ENCODE measurements at places on chromosomes 6 and 20.

DNA sequence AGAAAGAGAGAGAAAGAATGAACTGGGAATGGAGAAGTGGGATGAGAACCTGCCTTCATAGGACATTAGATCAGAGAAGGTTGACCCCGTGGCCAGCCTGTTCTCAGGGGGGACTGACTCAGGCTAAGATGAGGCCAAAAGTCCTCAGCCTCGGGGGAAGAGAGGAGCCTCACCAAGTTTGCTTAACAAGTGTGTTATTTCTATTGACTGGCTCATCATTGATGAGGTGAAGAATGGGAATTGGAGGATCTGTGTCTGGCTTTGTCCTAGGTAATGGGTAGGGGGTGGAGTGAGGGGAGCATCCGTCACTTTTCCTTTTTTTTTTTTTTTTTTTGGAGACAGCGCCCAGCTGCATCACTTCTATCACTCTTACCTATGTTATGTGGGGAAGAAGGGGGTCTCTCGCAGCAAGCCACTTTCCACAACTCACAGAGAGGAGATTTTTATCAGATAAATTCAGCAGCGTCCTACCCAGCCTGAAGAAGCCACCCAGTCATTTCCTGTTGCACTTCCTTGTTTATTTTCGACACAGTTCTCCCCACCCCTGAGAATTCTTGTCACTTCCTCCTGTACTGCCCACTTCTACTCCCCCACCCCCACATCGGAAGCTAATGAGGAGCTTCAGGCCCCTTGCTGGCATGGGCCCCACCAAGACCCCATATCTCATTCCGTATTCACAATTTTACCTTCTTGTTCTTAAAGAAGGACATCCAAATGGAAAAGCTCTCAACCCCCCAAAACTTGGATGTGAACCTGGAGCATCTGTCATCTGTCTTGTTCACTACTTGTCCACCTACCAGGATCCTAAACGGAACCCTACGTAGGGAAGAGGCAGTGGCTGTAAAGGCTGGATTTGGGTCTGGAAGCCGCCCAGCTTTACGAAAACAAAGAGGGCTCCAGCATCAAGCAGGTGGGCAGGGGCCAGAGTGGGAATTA, 2.8 kb upstream of the RNASET2 start:
- DNase-seq, result no peak

DNA sequence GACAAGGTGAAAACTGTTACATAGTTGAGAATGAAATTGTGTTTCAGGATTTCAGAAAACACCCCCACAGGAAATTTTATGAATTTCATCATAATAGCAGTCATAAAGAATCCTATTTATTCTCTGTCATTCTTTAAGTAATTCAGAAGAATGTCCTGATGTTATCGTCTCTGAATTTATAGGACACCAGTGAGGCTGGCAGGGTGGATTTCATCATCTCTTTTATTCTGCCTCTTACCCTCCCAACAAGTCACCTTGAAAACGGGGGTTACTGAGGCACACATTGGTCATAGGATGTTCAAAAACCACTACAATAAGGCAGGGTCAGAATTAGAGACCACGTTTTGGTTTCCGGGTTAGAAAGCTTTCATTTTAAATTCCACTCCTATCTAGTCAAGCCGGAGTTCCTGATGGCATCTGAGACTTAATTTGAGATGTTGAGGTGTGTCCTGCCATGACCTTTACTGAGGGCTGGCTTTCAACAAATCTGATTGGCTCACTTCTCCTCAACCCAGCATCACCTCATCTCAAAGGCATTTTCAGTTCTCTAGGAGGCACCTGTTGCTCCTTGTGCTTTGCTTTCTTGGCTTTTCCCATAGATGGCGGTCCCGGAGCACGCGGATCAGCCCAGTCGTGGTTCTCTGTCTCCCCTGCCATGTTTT, 230.6 kb upstream of the SUPT3H start:
- peak; percentile 39 for DNase-seq

- peak; percentile 83 for DNase-seq
Observed at GRCh38 chr6:161169696-161170095, 104.2 kb downstream of the AGPAT4 start.

GRCh38 chr20:47921408-47921807, 136.1 kb upstream of the SULF2 start:
- DNase-seq, result no peak

- DNase-seq, result no peak
Observed at GRCh38 chr20:62985444-62985778, 21.4 kb downstream of the BHLHE23 start.

DNA sequence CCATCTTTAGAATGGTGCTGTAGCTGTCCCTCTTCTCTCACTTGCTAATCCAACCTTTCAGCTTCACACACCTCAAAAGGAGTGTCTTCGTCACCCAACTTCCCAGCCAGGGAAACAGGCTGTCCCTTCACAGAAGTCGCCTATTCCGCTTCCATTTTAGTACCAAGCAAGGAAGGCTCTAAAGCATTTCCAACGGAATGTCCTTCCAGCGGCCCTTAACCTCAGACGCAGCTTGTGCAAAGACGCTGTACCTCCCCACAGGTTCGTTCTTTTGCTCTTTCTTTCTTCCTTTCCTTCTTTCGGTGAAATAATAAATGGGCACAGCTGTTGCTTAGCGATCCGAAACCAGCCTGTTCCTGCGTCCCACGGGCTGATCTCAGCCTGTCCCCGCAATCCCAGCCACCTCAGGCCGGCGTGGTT, 1.5 kb downstream of the PTPRT start:
- DNase-seq, result no peak

DNA sequence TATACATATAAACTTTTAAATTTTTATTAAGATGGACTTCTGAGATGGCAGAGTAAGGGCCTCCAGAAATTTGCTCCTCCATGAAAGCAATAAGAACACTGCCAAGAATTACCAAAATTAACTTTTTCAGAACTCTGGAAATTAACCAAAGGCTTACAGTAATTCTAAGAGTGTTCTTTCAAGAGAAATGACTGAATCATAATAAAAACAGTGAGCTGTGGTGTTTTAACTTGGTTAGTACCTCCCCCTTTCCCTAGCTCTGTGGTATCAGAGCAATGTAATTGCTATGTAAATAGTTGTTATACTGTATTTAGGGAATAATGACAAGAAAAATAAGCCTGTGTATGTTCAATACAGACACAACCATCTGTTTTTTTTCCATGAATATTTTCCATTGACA, 19.0 kb downstream of the HECA start:
- peak; percentile 85 for DNase-seq

DNA sequence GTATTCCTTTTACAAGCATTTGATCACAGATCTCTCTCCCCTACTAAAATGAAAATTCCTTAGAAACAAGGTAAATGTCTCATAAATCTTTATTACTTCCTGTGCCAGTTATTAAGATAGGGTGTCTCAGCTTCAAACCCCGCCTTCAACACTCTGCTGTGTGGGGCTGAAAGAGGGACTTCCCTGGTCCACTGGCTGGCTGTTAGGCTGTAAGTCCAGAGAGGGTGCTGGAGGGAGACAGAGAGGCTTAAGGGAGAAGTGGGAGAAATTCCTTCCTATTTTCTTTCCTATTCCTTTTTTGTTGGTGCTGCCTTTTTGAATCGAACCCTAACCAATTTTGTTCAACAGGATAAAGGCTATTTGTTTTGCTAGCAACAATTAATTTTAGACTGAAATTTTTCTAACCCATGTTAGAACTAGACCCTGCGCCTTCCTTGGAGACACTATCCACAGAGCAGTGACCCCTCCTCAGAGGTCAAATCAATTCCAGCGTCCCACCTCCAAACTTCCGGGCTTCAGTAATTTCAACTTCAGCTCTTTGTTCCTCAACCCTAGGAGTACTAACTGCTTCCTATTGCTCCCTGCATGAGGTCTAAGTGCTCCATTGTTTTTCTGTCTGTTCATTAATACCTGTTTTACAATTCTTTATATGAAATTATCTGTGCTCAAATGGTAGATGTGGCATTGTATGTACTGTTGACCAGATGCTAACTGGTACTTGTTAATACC, 207.5 kb upstream of the OPRM1 start:
- no peak for DNase-seq

- no peak for DNase-seq
Observed at GRCh38 chr6:1099264-1099663, 212.6 kb upstream of the FOXQ1 start.

GRCh38 chr6:151166180-151166579, 73.6 kb upstream of the AKAP12 start:
- no peak for DNase-seq

DNA sequence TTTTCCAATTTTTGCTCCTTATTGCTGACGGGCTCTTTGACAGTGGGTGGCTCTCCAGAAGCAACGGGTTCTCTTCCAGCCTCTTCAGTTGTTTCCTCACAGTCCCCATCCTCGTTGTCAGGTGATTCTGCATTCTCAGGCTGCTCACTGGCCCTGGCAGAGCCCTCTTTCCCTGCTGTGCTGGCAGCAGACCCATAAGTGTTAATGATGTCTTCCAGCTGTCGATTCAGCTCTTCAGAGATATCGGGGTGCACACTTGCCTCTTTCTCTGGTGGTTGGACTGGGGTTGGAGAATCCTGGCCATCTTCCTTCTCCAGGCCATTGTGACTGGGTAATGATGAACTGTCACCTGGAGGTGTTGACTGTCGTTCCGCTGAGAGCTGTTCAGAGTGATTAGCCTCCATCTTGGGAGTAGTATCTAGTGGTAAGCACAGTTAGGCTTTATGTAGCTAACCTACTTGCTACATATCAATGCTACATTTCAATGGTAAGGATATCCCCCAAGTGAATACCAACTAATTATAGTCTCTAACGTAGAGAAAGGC, 3.2 kb downstream of the TXLNB start:
- no peak for DNase-seq

DNA sequence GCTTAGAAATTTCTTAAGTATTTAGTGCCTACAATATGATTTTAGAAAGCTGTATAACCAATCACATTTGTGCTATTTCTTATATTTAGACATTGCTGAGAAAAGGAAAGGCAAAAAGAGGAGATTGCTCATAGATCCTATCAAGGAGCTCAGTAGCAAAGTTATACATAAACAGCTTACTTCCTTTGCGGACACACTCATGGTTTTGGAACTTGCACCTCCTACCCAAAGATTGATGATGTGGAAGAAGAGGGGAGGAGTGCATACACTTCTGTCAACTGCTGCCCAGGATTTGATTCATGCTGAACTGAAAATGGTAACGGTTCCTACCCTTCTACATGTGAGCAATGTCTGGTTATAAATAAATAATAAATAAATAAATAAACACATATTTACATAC, 16.7 kb downstream of the RAD21L1 start:
- DNase-seq, result peak; percentile 76

GRCh38 chr6:44789806-44790205, 402.3 kb downstream of the CDC5L start:
- DNase-seq, result no peak

DNA sequence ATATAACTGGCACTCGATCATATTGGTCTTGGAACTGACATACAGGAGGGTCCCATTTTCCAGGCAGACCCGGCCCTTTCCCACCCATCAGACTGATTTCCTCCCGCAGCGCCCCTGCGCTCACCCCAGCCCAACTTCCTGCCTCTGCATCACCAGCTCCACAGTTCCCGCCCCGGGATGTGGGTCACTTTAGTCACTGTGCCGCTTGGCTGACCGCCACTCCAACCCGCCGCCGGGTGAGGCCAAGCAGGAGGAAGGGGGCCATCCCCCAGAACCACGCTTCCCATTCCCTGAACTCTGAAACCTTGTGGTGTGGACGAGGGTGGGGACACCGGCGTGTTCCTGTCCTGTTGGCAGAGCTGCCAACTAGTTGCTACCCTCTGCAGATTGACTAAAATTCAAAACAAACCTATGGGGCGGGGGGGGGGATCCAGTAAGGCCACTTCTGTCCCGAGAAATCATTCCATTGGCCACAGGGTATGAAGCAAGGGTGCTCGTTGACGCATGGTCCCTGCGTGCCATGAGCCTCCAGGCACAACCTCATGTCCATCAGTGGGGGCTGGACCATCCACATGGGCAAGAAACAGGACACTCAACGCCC, 12.3 kb downstream of the TGM2 start:
- DNase-seq, result peak; percentile 78

DNA sequence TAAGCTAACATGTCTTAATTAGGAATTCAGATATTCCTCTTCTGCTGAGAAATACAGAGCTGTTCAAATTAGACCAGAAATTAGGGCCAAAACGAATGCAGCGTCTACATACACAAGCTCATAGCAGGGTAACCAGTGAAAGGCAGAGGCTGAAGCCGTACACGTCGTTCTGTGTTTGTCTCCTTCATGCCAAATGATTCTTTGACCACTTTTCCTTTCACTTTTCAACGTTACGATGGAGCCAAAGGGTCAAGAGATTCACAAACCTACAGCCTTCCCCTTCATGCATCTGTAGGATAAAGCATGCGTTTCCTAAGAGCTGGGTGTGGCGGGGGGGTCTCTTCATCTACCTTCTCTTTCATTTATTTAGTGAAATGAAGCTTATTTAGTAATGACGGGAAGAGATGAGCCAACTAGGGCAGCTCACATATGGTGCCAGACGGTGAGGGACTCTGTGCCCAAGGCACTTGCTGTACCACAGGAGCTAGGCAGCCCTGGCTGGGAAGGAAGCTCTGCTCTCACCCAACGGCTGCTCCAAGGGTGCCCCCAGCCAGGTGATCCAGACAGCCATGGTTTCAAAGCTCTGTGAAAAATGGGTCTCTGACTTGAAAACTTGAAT, 178.0 kb downstream of the ATXN1 start:
- DNase-seq, result no peak

GRCh38 chr6:139965393-139965792, 590.9 kb upstream of the CITED2 start:
- peak; percentile 46 for DNase-seq

- DNase-seq, result no peak
Observed at GRCh38 chr6:152136449-152136825, 329.0 kb downstream of the ESR1 start.

GRCh38 chr20:60331688-60332300, 373.6 kb downstream of the CDH26 start:
- DNase-seq, result no peak

DNA sequence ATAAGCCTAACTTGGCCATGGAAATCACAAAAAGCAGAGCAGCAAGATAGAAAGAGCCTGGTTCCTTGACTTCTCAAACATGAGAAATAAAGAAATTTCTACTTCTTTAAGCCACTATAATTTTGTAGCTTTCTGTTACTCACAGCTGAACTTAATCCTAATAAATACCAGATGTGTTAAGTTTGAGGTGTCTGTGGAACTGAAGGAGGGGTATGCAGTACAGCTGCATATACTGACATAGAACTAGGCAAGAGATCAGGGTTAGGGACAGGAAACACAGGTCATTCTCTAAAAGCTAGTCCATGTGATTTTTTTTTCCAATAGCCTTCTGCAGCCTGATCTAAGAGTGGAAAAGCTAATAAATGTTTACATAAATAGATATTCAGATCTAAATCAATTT, 123.9 kb downstream of the COL12A1 start:
- DNase-seq, result peak; percentile 31

- peak; percentile 63 for DNase-seq
Observed at GRCh38 chr6:167898673-167899311, 72.1 kb downstream of the AFDN start.

- DNase-seq, result no peak
Observed at GRCh38 chr6:89750338-89750737, 69.3 kb downstream of the MDN1 start.

Measured in astrocyte of the spinal cord (primary cell).